CD14-positive monocyte (primary cell): ENCODE measurements at places on chromosomes 12 and 14.
A peak's percentile ranks its signal among the peaks of the same experiment; 100 is the strongest.

GRCh38 chr12:38961683-38962082 is 56.3 kb upstream of the CPNE8 start:
- no peak for DNase-seq

GRCh38 chr12:70278945-70279344 is 35.7 kb downstream of the CNOT2 start:
- DNase-seq, result no peak

DNA sequence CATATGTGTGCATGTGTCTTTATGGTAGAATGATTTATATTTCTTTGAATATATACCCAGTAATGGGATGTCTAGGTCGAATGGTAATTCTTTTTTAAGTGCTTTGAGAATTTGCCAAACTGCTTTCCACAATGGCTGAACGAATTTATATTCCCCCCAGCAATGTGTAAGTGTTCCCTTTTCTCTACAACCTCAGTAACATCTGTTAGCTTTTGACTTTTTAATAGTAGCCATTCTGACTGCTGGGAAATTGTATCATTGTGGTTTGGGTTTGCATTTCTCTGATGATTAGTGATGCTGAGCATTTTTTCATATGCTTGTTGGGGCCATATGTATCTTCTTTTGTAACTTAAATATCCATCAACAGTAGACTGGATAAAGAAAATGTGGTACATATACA is 9.4 kb downstream of the OR6C68 start:
- no peak for DNase-seq

DNA sequence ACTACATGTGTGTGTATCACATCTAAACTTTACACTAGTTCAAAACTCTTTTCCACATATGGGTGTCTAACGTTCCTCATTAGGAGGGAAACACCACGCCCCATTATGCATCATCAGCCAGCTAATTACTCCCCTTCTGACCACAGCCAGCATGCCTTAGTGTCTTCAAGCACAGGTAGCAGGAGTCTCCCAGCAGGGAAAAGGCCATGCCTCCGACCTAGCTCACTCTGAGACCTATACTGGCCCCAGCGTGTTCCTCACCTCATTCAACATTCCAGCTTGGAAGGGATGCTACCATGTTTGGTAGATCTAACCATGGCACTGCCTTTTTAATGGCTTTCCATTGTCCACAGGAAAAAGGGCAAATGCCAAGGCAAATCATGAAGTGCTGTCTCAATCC is 66.1 kb upstream of the PRB2 start:
- DNase-seq, result no peak

DNA sequence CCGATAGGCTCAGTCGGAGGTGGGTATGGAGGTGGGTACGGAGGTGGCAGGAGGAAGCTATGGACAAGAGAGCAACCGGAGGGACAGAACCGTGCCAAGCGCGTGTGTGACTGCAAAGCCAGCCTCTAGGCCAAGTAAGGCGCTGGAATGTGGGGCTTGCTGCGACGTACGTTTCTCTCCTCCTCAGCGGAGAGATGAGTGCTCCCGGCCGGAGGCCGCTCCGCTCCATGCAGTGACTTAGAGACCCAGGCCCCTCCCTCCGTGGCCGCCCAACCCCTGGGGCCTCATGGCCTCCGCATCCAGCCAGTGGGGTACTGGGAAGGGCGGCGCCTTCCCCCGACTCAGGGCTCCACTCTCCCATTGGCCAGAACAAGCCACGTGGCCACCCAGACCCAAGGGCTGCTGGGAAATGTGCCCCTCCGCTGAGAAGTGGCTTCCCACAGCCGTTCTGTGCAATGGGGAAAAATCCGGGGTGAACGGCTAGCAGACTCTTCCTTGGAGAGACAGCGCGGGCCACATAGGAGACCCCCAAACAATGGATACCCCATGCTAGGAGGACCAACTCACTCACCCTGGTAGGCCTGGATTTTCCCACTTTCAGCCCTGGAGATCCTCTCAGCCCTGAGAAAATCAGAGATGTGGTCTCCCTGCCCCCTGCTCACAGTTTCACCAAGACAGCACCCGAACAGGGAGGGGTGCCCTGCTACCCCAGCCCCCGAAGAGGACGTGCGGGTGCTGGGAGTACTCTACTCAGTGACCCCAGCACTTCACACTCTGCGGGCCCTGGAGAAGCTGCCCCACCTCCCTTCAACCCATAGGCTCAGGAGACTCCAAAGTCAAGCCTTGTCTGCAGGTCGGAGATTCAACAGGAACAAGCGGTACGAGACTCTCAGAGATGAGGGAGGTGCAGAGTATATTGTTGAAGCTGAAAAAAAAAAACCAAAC is 66.7 kb downstream of the RIMBP2 start:
- DNase-seq, result no peak

DNA sequence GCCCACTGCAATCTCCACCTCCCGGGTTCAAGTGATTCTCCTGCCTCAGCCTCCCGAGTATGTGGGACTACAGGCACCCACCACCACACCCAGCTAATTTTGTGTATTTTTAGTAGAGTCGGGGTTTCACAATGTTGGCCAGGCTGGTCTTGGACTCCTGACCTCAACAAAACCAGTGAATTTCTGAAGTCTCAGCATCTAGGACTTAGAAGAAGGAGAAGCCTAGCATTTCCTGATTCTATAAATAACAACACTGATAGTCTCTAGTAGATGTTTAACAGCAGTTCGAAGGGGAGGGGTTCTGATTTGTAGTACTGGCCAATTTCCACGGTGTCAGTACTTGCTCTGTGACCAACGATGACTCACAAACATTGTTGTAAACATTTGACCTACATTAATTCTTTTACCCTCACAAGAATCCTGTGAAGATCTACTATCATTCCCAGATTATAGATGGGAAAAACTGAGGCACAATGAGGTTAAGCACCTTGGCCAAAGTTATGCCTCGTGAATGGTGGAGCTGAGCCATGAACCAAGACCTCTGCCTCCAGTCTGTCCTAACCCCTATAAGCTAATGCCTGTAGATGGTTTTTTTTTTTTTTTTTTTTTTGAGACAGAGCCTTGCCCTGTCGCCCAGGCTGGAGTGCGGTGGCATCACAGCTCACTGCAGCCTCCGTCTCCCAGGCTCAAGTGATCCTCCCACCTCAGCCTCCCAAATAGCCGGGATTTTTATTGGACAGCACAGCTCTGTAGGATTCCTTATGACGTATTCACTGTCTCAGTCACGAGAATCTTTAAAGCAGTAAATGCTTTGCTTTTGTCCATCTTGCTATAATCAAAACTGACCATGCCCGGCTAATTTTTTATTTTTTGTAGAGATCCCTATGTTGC is 5.2 kb downstream of the P2RX4 start:
- DNase-seq, result peak; percentile 90

DNA sequence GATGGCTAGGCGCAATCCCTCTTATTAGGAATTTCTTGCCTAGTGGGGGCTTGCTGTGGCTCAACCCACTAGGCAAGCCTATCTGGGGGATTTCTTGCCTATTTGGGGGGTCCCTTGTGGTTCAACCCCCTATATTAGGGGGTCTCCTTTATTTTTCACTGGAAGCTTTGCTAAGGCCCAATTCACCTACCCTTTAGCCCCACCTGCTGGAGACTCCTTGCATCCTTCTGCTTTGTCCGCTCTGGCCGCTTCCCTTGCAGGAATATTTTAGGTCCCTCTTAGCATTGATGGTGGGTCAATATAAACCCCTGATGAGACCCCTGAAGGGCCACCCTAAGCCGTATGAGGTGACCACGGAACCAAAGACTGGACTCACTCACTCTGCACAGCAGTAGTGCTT is 1552.1 kb downstream of the AACS start:
- DNase-seq, result no peak

GRCh38 chr14:96126339-96126782 is 78.3 kb upstream of the BDKRB2 start:
- no peak for DNase-seq

DNA sequence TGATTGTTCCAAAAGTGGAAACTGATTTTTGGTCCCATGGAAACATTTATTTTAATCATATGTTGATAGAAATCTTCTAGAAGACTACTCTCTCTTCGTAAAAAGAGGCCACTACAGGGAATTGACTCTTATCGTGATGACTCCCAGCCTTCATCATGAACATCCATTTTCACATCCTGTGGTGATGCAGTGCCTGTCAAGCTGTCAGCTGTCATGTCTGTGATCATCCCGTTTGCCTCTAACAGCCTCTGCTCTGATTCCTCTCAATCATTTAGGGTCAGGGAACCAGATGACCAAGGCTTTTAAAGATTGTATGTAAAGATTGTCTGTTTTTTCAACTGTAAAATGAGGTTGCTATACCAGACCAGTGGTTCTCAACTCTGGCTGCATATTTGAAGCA is 419.0 kb upstream of the MGAT4C start:
- no peak for DNase-seq

DNA sequence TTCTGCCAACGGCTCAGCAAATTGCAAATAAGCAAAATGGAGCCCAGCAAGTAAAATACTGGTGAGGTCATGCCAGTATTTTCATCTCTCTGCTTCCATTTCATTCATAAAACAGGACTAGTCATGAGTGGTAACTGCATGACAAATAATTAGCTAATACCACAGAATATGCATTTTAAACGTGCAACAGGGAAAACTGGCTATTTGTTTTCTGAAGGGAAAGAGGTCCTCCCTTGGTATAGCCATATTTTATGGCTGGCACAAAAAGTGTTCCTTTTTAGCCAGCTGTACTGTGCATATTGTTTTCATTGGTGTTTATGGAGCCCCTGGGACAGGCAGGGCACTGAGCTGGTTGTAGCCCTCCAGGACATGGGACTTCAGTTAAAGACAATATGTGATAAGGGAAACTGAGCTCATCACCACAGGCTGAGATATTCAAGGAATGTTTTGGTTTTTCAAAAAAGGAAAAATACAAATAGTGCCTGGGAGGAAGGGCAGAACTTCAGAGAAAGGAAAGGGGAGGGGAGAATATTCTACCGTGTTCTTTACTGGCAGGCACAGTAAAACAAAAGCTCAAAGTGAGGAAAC is 26.1 kb upstream of the FOXN3 start:
- no peak for DNase-seq

DNA sequence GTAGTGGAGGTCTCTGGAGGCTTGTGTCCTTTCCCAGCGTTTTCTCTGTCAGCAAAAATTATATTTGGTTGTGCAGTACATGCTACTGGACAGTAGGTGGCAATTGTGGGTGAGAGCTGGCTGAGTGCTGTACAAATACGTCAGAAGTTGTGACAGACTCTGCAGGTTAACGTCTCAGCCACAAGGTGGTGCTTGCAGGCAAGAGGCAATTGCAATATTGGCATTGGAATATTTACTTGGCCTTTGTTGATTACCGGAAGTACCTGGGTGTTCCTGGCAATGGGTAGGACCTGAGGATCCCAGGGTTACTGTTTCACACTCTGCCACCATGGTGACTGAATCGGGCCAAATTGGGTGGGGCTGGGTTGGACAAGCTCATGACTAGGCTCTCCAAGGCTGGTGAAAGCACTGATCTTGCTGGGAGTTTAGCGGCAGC is 333.9 kb upstream of the LMO3 start:
- no peak for DNase-seq

DNA sequence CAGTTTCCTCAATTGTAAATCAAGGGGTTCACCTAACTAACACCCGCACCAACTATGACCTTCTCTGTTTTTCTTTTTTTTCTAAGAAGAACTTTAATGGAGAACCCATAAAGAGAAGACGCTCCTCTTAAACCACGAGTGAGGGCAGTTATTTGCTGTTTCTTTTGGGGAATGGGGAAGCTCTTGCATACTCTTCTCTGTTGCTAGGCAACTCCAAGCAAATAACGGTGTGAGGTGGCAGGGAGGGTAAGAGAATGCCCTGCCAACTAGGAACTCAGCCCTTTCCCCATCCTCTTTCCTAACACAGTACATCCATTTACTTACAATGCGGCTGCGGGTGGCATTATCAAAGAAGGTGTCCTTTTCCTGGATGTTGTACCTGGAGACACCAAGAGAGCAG is 114.9 kb downstream of the ANO2 start:
- DNase-seq, result peak; percentile 12

GRCh38 chr14:57087841-57088240 is 180.9 kb downstream of the EXOC5 start:
- no peak for DNase-seq

DNA sequence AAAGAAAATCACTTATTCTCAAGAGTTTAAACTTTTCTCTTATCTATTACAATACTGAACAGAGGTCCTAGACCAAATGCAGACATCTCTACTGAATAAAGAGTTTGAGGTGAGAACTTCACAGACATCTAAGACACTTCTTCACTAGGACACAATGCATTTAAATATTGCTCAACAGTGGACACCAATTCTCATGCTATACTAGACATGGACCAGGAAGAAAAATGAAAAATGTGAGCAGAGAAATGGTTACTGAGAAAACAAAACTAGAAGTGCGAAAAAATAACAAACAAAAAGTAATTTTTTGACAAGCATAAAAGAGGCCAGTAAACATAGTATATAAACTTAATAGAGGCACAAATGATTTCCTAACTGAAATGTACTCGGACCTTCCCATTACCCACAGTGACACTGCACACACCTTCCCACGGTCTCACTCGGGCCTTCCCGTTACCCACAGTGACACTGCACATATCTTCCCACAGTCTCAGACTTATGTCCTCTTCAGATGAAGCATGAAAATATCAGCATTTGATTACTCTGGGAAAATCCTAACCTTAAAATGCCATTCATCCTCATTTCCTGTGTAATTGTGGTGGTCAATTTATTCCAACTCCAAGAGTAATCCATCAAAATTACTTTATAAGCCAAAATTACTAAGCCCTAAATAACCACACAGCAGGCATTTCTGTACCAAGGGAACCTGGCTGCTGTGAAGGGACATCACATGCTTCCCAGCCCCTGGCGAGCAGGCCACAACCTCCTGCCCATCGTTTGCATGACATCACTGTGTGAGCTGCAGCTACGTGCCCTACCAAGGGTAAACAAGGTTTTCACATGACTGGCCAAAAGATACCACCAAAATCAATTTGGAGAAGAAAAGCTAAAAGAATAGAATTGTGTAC is 6.4 kb downstream of the SLC15A4 start:
- DNase-seq, result peak; percentile 66

DNA sequence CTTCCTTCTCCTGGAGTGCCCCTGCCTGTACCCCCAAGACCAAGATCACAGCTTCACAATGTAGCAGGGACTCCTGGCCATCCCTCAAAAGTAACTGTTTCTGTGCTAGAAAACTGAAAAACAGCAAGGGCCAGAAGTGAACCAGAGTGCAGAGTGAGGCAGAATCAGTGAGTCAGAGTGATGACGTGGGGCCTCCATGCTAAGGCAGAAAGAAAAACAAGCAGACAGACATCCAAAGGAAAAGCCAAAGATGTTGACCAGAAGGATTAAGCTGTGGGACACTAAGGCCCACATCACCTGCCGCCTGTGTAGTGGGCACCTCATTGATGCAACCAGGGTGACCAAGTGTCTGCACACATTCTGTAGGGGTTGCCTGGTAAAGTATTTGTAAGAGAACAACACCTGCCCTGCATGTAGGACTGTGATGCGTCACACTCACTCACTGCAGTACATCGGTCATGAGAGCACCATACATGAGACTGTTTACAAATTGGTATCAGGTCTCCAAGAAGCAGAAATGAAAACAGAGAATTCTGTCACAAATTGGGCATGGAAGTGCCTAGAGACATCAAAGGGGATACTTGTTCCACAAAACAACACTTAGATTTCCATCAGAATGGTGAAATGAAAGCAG is 51.2 kb downstream of the ARMH4 start:
- no peak for DNase-seq

GRCh38 chr14:74864198-74864597 is 11.7 kb downstream of the PROX2 start:
- DNase-seq, result no peak
